ENCODE measurements at places on chromosomes 11 and 22.
A peak's percentile ranks its signal among the peaks of the same experiment; 100 is the strongest.

DNA sequence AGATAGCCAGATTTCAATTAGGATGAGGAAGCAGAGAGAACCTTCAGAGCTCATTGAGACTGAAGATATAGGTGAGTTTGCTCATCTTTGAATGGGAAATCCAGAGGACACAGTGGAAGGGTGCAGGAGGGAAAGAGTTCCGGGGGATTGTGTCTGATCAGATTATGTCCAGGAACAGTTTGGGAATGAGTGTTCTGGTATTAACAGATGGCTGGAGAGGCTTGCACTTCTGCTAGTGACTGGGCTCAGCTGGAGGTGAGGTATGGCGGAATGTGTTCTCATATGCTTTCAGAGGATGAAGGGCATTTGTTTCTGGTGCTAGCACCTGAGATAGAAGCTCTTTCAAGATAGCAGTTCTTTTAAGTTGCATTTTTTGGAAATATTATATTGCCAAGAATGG is 27.6 kb downstream of the ALKBH3 start:
- DNase-seq: no peak

DNA sequence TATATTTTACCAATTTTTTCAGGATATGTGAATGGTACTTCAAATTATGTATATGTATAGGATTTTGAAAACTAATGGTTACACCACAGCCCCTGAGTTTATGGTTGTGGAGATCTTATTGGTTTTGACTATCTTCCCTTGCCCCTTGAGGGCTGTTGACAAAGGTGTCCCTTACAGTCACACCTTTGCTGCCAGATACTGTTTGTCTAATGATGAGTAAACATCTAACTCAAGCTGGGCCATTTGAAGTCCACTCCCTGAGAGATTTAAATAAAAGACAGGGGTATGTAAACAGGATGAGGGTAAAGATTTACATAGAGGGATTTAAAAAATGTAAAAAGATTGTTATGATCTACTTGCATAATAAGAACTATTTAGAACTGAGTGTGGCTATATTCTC is 38.9 kb upstream of the LUZP2 start:
- DNase-seq: no peak

- DNase-seq: no peak
Measured at GRCh38 chr11:12684816-12685215, 10.6 kb downstream of the TEAD1 start.

GRCh38 chr11:133082453-133082781 is 449.9 kb downstream of the OPCML start:
- peak; percentile 14 for DNase-seq

GRCh38 chr11:6655790-6656583 is at the start of gene DCHS1:
Gene DCHS1 (minus strand): TSS chr11:6655809. CDS start chr11:6641613, 14,196 bp downstream.
- DNase-seq: no peak

GRCh38 chr11:2002042-2002776 is 4.6 kb upstream of the H19 start:
- no peak for DNase-seq

DNA sequence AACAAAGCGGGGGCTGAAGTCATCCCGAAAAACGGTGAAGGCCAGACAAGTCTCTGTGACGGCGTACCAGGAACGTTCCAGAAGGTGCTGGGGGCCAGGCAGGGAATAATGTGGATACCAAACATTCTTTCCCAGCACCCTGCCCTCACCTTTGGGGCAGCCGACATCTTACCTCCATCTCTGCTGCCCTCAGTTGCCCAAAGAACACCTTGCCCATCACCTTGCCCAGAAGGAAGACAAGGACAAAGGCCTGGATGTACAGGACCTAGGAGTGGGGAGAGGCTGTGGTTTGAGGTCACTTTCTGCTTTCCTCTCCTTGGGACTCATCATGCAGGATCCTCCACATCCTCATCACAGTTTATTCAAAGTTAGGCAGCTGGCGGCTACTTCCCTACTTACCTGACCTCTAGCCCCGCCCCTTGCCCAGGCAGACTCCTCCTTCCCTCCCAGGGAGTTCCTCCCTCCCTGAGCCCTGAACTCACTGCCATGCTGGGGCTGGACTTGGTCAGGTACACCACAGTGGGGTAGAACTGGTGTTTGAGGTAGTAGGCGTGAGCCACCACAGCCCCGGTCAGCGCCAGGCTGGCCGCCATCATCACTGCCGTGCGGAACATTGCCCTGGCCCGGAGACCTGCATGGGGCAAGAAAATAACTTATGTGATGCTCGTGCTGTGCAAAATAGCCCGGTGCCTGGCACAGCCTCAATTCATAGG is 1.2 kb downstream of the SYVN1 start:
- no peak for DNase-seq

- peak; percentile 92 for DNase-seq
Measured at GRCh38 chr22:27318516-27318915, 483.0 kb downstream of the MN1 start.

GRCh38 chr11:849104-849824 is 6.6 kb downstream of the TSPAN4 start:
- no peak for DNase-seq

- no peak for DNase-seq
Measured at GRCh38 chr22:44783581-44783980, 31.2 kb downstream of the ARHGAP8 start.

DNA sequence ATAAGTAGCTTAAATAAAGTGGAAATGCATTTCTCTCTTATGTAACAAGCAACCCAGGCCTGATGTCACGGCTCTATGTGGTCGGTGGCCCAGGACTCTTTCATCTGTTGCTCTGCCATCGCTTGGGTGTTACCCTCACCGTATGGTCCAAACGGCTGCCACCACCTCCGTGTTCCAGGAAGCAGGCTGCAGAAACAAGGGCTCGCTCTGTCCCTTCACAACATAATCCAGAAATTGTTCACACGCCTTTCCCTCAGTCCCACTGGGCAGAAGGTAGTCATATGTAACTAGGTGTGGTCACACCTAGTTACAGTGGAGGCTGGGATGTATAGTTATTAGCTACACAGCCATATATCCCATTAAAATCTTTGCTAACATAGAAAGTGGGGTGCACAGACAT is 421.0 kb downstream of the SOX6 start:
- no peak for DNase-seq

DNA sequence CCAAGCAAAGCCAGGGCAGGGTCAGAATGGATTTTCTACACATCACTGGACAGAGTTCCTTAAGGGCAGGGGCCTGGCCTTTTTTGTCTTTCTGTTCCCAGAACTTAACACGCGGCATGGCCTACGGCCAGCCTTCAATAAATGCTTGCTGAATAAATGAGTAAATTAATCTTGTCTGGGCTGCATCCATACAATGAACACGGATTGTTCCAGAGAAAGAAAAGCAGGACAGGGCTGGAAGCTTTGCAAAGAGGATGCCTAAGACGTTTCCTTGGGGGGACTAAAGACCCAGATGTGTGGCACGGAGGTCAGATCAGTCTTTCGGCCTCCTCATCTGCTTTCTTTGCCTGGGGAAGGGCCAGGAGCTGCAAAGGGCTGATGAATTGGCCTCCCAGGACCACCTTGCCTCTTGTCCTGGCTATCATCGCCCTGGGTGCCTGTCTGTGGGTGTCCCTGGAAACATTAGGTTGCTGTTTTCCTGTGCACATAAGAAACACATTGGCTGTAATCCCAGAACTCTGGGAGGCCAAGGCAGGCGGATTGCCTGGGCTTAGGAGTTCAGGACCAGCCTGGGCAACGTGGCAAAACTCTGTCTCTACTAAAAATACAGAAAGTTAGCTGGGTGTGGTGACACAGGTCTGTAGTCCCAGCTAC is 20.8 kb upstream of the RFPL3 start:
- no peak for DNase-seq

- peak; percentile 70 for DNase-seq
Measured at GRCh38 chr11:131748151-131749050, 378.0 kb downstream of the NTM start.

GRCh38 chr11:35340071-35340470 is 79.3 kb downstream of the SLC1A2 start:
- no peak for DNase-seq

DNA sequence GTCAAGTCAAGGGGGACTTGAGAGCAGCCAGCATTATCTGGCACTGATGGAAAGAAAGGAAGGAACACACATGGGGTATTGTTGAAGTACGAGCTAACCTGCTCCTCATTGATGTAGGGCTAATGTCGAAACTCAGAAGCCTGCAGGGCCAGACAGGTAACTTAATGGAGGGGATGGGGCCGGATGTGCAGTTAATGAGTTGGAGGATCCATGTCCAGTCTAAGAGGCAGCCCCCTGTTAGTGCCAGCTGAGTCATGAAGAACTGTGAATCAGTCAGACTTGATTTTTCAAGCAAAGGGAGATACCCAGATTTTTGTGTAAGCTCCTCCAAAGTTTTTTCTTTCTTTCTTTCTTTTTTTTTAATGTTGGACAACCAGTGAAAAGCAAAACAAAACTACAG is 65.6 kb downstream of the CECR2 start:
- DNase-seq: no peak

DNA sequence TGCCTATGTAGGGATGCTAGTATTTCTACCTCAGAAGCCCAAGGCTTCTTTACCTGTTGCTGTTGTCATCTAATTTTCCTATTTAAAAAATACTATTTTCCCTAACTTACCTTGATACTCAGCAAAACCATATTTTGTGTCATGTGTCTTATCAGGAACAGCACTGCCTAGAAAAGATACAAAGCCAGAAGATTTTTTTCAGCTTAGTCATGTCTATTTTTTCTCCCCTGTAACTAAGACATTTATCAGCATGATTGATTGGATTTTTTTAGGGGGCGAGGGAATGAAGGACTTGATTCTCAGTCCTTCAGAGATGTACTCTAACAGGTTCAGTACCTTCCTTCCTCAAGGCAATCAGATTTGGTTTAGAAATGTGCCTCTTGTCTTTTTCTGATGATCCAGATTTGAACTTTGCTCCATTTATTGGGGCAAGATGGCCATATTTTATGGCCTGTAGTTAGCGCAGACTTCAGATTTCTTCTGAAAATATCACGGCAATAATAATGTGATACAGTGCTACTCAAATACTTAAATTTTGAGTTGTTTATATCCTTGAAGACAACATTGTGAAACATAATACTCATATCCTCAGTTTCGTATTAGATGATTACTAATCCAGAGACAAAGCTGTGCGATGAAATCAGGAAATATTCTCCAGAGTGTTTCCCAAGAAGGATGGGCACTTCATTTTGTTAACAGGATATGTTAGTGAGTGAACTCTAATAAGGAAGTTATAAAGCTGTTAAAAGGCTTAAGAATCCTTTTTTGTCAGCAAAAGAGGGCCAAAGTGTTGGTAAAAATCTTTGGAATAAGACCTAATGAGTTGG is 3.8 kb upstream of the PIK3IP1 start:
- peak; percentile 20 for DNase-seq

GRCh38 chr11:19774817-19775580 is 62.4 kb downstream of the NAV2 start:
- no peak for DNase-seq
